Ecto neural progenitor cell (in vitro differentiated cells): ENCODE measurements at places on chromosomes 12 and 14.
A peak's percentile ranks its signal among the peaks of the same experiment; 100 is the strongest.

GRCh38 chr12:115001571-115002180 is 317.7 kb upstream of the TBX3 start:
- DNase-seq: no peak

DNA sequence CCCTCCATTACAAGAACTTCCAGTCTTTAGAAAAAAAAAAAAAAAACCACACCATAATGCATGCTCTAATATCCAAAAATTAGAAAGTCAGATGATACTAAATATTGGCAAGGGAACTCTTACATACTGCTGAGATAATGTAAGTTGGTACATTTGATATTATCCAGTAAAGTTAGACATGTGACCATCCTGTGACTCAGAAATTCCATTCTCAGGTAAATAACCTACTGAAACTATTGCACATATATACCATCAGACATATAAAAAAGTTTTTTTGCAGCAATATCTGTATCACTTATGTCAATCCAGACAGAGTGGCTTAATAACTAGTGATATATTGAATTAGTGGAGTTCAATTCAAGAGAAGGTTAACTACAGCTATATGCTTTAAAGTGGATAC is 63.5 kb downstream of the KITLG start:
- DNase-seq: no peak

DNA sequence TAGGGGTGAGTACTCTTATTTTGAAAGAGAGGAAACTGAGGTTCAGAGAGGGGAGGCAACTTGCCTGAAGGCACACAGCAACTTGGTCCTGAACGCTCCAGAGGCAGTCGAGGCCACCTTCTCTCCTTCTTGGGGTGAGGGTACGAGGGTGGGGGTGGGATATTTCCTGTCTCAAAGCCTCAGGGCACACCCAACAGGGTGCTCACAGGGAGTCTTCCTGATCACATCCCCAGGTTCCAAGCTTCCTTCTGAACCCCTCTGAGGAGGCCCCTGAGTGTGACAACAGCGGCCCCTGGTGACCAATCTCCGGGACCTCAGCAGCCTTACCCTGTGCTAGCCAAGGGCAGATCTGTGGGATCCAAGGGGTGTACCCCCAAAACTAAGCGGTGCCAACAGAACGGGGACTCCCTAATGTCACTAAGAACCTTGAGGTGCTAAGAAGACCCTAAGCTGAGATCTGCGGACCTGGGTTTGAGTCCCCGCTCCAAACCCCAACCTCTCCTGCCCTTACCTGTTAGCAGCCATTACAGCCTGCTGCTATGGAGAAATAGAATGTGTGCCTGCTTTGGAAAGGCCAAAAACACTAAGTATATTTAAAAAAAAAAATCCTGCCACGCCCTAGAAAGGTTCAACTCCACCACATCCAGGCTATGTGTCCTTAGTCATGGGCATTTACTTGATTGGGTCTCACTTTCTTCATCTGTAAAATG is 57.9 kb downstream of the TRPV4 start:
- peak; percentile 90 for DNase-seq

DNA sequence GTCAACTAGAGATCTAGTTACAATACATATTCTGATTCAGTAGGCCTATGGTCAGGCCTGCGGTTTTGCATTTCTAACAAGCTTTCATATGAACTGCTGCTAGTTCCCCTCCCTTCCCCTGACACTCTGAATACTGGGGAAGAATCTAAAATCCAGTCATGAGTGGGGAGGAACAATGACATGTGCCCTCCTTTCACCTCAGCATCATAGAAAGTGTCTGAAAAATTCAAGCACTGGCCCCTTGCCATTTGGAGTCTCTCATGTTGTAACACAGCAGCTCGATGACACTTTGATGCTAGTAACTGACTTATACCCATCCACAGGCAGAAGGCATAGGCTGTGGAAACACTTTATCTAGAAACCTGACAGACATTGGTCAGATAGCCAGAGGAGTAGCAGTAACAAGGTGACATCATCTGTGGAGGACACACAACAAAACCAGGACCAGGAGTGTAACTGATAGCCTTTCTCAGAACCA is 161.9 kb upstream of the RASSF8 start:
- DNase-seq: no peak

- DNase-seq: no peak
These were observed 17.8 kb downstream of the POMT2 start for GRCh38 chr14:77302926-77303325.

- peak; percentile 92 for DNase-seq
These were observed 25.6 kb downstream of the CALCOCO1 start for GRCh38 chr12:53701518-53702264.

DNA sequence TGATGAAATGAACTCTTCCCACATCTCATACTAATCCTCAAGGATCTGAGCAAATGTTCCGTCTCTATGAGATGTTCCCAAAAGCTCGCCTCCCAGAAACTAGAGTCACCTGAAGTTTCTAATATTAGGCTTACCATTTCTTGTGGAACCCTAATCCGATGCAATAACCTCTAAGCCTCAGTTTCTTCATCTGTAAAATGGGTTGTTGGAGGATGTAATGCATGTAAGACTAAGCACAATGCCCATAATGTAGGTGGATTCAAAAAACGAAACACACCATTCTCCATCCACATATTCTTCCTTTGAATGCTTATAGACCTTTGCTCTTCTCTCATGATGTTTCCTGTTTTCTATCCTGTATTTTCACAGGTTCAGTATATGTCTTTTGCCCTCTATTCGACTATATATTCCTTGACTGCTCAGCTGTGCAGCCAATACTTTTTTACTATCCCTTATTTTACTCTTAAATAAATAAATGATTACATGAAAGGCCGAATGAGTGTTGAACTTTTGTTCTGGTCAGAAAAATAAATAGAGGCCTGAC is 307.3 kb upstream of the G2E3 start:
- no peak for DNase-seq

- no peak for DNase-seq
These were observed 438.3 kb downstream of the SLC16A7 start for GRCh38 chr12:60034147-60034546.

- peak; percentile 64 for DNase-seq
These were observed 64.1 kb upstream of the PPP4R3A start for GRCh38 chr14:91573894-91574837.

DNA sequence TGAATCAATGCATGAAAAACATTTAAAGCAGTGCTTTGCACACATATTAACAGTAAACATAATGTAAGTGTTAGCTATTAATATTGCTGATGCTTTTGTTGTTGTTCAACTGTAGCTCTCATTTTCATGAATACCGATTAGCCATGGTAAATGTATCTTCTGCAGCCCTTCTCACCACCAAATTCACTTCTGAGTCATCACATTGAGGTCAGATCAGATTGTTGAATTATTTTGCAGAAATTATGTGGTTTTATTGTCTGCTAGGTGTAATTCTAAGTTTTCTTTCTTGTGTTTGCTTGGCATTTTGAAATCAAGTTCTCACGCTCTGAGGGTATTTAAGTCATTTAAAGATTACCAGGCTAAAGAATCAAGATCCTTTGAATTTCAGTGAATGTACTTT is 74.6 kb downstream of the AKAP6 start:
- no peak for DNase-seq

GRCh38 chr12:91040096-91040755 is 17.6 kb downstream of the KERA start:
- DNase-seq: no peak

GRCh38 chr14:104687601-104688504 is 1.6 kb upstream of the INF2 start:
- peak; percentile 76 for DNase-seq

DNA sequence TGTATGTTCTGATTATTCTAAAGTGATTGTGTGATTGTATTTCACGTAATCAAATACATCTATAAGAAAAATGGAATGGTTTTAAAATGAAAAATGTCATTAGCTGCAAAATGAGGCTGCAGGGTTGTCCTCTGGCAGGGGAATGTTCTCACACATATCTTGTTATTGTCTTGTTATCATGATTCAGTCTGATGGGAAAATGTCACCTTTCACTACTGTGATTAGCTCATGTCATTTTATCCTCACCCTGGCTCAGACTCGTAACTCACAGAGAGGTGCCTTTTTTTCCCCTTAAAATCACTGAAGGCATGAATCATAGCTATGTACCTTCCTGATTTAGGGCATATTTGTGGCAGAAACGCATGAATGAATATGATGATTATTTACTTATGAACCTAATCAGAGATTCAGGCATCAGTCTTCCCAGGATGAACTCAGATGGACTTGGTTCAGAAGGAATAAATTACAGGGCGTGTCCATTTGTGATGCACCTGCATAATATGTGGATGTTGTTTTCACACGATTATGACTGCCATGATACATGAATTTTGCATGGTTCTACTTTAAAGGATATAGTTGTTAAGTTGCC is 1339.2 kb downstream of the AACS start:
- DNase-seq: no peak

- no peak for DNase-seq
These were observed 3.3 kb downstream of the DCN start for GRCh38 chr12:91179315-91179714.

- no peak for DNase-seq
These were observed 16.4 kb upstream of the KERA start for GRCh38 chr12:91074154-91074709.

DNA sequence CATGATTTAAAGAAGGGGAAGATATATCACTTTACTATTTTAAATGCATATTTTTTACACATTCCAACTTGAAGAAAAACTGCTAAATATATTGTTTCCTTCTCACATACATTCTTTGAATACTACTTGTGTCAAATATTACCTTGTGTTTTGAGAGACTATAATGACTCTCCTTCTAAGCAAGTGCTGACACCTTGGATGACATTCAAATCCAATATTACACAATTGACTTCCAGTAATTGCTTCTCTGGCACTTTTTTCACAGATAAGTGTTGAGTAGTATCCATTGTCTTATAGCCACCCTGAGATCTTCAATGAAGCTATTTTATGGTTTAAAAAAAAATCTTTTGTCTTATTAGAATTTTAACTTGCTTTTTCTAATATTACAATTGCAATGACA is 61.2 kb upstream of the ST8SIA1 start:
- no peak for DNase-seq

GRCh38 chr12:132686825-132687210 is 324 bp downstream of the POLE start:
- DNase-seq: no peak

DNA sequence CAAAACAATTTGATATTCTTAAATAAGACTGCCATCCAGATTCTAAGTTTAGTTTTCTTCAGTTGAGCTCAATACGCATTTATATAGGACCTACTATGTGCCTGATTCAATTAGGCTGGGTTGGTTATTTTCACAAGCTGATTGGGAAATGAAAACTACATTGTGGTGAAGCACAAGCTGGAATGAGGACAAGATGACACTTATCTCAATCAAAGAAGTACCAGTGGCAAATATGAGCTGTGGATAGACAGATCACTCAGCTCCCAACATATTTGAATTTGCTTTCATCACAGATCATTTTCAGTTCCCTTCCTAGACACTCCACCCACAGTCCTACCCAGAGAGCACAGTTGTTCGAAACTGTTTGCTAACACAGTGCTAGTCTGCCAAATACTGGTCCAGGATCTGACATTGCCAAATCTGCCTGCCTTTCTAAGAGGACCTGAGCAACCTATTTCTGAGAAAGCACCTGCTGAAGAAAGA is 74.7 kb downstream of the LLPH start:
- no peak for DNase-seq

GRCh38 chr12:104243551-104243950 is 28.0 kb downstream of the TXNRD1 start:
- no peak for DNase-seq

DNA sequence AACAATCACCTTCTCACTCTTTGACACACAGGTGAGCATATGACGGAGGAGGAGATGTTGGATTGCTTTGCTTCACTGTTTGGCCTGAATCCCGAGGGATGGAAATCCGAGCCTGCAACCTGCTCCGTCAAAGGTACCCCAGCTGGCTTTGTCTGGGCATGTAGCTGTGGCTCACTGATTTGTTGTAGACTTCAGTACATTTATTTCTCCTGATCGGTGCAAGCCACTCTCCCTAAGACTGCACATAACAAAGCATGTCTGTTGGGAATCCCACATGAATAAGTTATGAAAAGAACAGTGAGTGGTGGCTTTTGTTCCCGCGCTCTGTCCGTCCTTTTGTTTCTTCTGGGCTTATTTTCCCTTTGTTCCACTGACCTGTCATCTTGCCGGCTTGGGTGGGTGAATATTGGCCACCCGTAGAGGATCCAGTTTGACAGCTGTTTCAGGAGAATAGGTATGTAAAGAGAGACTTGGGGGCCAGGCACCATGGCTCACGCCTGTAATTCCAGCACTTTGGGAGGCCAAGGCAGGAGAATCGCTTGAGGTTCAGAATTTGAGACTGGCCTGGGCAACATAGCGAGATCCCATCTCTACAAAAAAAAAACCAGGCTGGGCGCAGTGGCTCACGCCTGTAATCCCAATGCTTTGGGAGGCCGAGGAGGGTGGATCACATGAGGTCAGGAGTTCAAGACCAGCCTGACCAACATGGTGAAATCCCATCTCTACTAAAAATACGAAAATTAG is 20.0 kb upstream of the BCL7A start:
- no peak for DNase-seq

DNA sequence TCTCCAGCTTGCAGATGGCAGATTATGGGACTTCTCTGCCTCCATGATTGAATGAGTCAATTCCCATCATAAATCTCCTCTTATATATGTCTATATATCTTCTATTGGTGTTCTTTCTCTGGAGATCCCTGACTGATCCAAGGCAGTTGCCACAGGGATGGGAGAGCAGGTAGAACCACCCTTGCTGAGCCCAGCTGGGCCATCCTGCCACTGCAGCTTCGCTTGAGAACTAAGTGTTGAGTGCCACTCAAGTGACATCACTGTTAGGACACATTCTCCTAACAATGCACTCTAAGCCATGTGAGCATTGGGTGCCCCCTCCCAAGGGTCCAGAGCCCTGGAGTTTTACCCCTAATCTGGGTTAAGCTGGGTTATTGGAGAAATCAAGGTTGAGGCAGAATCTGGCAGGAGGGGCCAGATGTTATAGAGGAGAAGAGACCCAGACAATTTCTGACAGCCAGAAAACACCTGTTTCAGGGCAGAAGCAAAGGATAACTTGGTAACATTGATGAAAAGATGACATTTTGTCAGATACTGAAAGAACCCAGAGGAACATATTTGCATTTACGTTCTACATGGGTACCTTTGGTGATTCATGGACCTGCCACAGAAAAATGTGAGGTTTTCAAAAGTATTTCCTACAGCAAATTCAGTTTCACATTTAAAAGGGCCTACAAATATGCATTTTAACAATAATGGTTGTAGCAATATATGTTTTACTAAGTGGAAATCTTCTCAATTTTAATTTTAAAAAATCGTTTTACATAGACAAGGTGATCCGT is 57.2 kb upstream of the MAX start:
- no peak for DNase-seq

DNA sequence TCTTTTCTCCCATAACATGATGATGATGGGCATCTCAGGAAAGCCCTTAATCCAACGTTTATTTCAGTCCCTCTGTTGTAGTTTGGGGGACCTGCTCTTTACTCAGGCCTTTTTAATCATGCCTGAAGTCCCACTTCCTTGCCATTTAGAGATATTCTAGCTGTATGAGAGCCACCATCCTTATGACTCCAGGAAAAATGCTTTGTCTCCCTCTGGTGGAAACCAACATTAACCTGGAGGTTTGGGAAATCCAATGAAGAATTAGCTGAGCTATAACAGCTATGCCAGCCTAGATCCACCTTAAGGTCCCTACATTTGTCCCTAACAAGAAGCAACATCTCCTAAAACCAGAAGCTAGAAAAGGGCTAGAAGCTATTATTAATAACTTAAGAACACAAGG is 1399.1 kb downstream of the LRFN5 start:
- DNase-seq: no peak
